ENCODE measurements at places on chromosomes 5 and 9.

DNA sequence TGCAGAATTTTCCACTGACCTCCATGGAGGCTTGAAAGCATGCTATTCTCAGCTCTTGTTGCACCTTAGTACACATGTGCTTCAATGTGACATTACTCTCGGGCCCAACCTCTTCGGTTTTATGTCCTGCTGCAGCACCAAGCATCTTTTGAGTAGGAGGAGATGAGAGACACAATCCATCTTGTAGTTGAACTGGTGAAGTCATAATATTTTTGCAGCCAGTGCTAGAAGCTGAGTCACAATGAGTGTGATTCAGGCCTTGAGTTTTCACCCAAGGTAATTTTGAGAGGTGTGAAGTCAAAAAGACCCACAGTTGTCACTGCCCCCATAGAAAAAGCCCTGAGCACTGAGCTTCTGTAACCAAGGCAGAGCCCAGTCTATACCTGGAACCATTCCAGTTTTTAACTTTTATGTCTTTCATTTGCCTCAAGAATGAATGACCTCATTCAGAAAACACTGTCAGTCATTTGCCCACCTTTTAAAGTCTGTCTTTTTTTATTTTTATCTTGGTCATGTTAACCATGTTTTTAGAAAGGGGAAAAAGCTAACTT is 117.7 kb downstream of the ZNF462 start:
- no peak for DNase-seq

GRCh38 chr5:24923400-24923799 is 278.6 kb upstream of the CDH10 start:
- no peak for DNase-seq

- no peak for DNase-seq
Measured at GRCh38 chr9:22257026-22257816, 189.4 kb upstream of the DMRTA1 start.

GRCh38 chr9:127578627-127578951 is 33.5 kb upstream of the STXBP1 start:
- no peak for DNase-seq

DNA sequence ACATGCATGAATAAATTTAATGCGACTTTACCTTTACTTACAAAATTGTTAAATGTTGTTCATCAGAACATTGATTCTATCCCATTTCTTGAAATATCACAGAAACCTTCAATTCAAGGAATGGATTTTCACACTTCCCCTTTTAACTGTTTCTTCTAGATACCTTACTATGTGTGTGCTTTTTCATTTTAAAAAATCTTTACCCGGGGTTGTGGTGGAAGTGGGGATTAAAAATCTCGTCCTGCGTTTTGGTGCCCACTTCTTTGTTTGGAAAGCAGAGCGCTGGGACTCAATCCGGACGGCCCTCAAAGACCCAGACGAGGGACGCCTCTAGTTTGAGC is 5.8 kb upstream of the MEF2C start:
- DNase-seq = no peak

DNA sequence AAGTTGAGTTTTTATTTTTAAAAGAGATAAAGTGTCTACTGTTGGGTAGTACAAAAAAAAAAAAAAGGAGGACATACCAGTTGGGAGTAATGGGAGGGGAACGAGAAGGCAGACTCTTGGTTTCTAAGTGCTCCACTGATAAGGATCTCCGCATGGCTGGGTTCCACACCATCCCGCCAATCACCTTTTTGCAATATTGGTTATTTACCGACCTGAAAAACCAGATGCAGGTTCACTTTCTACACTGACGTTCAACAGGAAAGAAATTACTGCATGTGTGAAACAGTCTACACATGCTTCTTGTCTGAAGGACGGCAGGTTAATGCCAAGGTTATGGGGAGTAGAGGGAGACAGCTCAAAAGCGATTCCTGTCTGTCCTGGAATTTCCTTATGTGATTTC is 75.5 kb downstream of the PTPN3 start:
- no peak for DNase-seq

DNA sequence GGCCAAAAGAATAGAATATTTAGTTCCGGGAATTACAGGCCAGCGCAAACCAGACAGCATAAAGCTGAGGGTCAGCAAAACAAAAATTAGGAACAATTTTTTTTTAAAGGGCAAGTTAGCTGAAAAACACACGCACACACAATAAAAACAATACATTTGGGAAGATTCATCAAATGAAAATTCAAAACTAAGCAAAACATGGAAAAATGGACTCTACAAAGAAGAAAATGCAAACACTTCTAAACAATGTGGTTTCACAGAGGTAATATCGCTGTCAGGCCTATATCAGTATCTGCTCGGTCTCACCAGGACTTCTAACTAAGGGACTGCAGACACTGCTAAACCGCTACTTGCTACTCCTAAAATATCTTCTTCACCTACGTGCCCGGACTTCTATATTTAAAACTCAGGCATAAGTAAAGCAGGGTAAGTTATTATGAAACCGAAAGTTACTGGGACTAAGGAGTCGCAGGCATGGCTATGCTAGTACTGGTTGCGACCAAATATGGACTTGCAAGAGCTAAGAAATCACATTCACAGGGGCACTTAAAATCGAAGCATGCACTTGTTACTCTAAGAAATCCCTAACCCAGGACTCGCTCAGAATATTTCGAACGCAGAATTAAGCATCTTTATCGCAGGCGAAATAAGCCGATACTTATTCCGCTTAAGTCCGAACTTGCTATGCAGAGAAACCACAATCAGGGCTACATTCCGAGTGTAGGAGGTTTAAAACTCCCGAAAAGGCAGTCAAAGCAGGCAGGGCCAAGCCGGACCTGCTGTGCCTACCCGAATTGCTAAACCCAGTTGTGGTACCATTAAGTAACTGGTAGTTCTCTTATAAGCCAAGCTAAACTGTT is 2.3 kb downstream of the ANXA2R start:
- no peak for DNase-seq

DNA sequence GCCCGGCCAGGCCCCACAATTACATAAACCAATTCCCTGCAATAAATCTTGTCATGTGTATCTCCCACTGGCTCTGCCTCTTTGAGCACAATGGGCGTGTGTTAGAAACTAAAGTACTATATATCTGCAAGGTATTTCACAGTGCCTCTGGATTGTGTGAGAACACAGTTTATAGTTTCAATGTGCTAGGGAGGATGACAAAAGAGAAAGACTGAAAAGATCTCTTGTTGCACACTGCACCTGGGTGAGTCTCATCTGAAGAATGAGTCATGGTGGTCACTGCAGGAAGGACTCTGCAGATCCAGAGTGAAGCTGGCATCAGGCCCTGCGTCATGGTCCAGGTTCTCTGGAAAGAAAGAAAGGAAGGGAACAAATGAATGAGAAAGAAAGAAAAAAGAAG is 20.7 kb upstream of the CTSV start:
- no peak for DNase-seq

DNA sequence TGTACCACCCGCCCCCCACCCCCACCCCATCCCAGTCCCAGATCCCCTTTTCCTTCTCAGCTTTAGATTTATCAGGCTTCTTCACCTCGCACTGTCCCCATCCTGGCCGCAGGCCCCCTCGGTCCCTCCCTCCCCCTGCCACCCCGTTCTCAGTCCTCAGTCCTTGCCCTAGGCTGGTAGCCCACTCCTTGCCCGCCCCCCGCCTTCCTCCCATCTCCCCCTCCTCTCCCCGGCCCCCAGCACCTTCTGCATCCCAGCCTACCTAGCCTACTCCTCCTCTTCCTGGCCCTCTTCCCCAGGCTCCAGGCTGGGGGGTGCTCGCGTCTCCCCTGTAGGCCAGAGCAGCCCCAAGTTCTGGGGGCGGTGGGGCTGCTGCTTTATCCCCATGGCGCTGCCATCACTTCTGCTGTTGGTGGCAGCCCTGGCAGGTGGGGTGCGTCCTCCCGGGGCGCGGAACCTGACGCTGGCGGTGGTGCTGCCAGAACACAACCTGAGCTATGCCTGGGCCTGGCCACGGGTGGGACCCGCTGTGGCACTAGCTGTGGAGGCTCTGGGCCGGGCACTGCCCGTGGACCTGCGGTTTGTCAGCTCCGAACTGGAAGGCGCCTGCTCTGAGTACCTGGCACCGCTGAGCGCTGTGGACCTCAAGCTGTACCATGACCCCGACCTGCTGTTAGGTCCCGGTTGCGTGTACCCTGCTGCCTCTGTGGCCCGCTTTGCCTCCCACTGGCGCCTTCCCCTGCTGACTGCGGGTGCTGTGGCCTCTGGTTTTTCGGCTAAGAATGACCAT is 828 bp downstream of the NPR2 start:
- no peak for DNase-seq

DNA sequence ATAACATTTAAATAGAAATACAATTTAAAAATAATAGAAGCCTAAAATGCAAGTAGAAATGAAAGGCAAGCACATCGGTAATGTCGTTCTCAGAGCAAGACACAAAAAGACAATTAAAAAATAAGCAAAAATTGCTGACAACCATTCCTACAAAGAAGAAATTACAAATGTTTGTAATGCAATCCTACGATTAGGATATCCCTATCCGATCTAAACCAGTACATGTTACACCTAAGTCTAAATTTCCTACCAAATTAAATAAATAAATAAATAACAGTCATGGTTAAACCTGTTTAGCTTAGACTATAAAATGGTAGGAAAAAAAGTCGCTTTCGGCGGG is 90.0 kb downstream of the ANXA2R start:
- DNase-seq = no peak

- DNase-seq = no peak
Measured at GRCh38 chr5:8842971-8843551, 702.8 kb downstream of the SEMA5A start.

- DNase-seq = no peak
Measured at GRCh38 chr5:150078802-150079689, 7.3 kb downstream of the CSF1R start.

DNA sequence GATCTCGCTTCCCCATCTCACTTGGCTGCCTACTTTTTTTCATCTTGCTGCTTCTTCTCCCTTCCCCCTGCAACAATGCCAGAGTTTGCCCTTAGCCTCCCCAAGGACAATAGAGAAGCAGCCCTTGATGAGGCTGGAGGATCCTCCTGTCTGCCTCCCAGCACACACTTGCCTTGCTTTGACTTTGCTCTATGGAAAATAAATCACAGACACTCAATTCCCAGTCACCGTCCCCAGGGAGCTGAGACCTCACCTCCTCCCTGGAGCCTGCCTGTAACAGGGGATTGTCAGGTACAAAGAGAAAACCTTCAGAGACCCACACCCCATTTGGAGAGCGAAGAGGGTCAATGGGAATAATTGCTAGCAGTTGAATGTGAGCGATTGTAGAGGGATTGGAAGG is 242.1 kb upstream of the ZNF462 start:
- no peak for DNase-seq

DNA sequence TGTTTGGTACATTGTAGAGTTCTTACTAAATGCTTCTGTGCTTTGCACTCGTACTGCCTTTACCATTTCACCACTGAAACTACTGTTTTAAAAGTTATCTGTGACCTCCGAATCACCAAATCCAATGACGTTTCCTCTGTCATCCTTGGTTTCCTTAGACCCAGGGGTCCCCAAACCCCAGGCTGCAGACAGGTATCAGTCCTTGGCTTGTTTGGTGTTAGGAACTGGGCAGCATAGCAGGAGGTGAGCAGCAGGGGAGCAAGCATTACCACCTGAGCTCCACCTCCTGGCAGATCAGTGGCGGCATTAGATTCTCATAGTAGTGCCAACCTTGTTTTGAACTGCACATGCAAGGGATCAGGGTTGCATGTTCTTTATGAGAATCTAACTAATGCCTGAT is 26.8 kb upstream of the APC start:
- no peak for DNase-seq

DNA sequence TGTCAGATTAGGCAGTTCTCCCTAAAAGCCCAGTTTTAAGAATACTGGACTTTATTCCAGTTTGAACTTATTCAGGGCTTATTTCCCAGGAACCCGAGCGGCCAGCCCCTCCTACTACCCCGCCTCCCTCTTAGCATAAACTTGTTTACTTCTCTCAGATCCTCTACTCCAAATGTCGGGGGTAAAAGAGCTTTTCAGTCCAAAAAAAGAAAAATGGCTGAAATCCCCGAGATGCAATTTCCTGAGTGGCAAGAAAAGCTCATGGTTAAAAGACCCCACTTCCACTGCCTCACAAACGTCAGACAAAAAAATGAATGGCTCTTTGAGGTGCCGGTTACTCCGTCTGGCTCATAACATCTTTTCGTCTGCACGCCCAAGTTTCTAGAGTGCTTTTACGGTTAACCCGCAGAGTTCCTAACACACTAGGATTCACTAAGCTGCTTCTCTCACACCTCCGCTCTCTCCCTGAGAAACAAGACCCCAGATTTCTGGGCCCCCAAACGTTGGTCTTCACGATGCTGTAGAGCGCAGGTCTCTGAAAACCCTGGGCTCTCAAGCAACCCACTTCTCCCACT is 402 bp downstream of the BRD8 start:
- peak; percentile 21 for DNase-seq

- DNase-seq = no peak
Measured at GRCh38 chr9:83290692-83291091, 227.8 kb upstream of the RASEF start.

- DNase-seq = no peak
Measured at GRCh38 chr9:92941861-92942260, 5.5 kb upstream of the FGD3 start.

- DNase-seq = peak; percentile 5
Measured at GRCh38 chr5:111756581-111757354, at the start of gene NREP. NREP (minus strand) TSS chr5:111757194; CDS start chr5:111755772, 1,422 bp downstream.

DNA sequence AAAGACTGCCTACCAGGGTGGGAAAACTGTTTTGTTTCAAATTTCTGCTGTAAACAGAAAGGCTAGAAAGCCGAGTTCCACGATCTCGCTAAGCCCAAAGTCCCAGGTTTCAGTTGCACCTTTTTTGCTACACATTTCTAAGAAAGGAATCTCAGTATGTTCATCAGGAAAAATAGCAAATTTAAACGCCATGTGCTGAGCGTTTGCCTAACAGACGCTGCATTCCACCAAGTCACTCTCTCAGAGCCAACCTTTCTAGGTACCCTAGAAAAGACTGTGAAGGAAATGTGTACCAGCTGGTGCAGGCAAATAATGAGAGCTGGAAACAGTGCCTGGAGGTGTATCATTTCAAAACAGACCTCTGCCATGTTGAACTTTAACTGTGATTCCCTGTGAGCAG is 71.8 kb downstream of the FRMD3 start:
- no peak for DNase-seq

- no peak for DNase-seq
Measured at GRCh38 chr9:32350682-32351081, 33.8 kb upstream of the ACO1 start.

GRCh38 chr5:124806373-124807077 is 60.1 kb upstream of the ZNF608 start:
- DNase-seq = no peak

DNA sequence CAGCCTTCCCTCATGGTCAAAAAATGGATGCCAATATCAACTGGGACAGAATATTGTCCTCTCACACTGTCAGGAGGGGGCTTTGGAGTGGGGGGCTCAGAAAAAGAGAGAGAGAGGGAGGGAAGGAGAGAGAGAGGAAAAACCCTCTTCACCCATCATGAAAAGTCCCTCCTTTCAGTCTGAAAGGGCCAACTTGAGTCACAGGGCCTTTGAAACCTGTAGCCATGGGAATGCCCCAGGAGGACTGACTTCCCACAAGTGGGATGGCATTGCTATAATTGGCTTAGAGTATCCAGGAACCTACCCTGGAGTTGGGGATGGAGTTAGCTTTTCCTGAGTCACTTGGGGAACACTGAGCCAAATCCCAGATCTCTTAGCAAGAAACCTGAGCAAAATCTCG is 41.2 kb downstream of the DNAJC21 start:
- no peak for DNase-seq

Measured in stimulated activated CD4-positive, alpha-beta T cell treated with anti-CD3 and anti-CD28 coated beads, Interleukin-4, amount 100 ng/mL, for 1 hour (primary cell).